ENCODE measurements at places on chromosomes 2 and 18. TPM values are rescaled to one million over a fixed set of nuclear protein-coding genes. Genes with fewer than 3 reads are reported as not detected.

GRCh38 chr2:204590063-204590462 lies 44.8 kb downstream of the PARD3B start:
- H3K36me3 ChIP-seq, result no peaks in the 10 kb centered on the region
- DNase-seq, result no peak
- no peaks in the 10 kb centered on the region for H3K27me3 ChIP-seq
- no peaks in the 10 kb centered on the region for H3K4me1 ChIP-seq
- H3K4me3 ChIP-seq, result no peak overlapping the region

DNA sequence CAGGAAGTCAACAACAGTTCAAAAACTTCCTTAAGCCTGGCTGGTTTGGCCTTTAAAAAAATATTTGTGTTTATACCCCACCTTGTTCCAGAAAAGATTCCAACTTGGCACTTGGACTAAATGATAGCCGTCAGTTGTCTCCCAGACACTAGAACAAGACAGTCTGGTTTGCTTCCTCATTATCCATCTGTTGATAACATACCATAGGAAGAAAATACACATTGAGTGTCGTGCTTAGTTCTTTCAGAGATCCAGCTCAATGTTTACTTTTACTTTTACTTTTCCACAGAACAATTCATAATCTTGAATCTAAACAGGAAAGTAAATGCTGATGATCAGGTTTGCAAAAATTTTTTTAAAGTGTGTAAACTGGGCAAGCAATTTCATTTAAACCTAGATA lies 2.4 kb upstream of the VPS54 start:
- no peak overlapping the region for H3K4me3 ChIP-seq
- DNase-seq, result no peak
- no peaks in the 10 kb centered on the region for H3K36me3 ChIP-seq
- H3K27ac ChIP-seq, result no peak overlapping the region
- peaks cover 12% of the 10 kb centered on the region for H3K4me1 ChIP-seq

DNA sequence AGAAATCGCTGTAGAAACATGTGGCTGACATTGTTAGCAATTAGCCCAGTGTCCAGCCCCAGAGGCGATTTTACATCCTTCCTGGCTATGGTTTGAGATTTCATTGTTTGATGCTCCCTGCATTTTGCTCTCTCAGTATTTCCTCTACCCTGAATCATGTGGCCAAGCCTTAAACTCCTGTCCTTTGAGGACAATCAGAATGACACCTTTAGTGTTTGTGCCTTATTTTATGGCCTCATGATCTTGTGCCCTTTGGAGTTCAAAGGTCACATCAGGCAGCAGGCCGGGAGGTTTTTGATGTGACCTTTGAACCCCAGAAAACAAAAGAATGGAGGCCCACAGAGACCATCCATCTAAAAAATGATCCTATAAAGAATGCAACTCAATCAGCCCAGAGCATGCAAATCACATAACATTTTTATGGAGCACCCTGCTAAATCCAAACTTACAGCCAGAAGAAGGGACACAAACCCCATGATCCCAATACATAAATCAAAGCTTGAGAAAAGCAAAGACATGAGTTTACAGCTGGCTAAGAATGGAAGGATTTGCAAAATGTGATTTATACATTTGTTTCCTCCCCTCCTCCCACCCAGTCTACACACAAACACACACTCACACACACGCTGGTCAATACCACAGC lies 52.5 kb downstream of the FECH start:
- DNase-seq, result no peak
- no peak overlapping the region for H3K27ac ChIP-seq
- no peaks in the 10 kb centered on the region for H3K27me3 ChIP-seq
- no peaks in the 10 kb centered on the region for H3K36me3 ChIP-seq
- H3K4me1 ChIP-seq, result no peaks in the 10 kb centered on the region

DNA sequence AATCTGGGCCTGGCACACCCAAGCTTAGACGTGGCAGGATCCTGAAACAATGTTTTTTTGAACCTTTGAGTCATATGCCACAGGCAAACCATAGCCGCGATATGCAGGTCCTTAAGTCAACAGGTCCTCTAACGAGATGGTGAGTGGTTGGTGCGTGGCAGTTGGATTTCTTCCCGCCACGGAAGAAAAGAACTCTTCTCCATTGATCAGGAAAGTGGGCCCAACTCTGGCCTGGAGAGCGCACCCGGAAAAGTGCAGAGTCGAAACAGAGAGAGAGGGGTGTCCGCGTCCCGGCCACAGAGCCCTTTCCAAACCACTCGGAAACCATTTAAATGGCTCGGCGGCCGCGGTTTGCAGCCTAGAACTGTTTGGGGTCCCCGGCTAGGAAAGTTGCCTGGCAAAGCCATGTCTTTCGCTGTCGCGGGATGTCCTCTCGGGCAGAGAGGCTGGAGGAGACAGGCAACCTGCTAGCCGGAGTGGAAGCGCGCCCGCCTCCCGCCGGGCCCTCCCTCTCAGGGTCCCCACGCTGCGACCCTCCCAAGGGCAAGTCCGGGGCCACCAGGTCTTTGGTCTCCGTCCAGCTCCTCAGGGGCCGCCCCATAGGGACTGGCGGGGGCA lies 777 bp downstream of the GALNT3 start:
- peaks cover 6% of the 10 kb centered on the region for H3K36me3 ChIP-seq
- H3K4me1 ChIP-seq, result peaks cover 10% of the 10 kb centered on the region
- peak; percentile 81 for DNase-seq
- no peaks in the 10 kb centered on the region for H3K27me3 ChIP-seq
- peak overlapping the region; percentile 96 for H3K27ac ChIP-seq

GRCh38 chr18:62384610-62385097 lies 59.5 kb downstream of the TNFRSF11A start:
- H3K4me1 ChIP-seq, result peaks cover 20% of the 10 kb centered on the region
- no peak overlapping the region for H3K27ac ChIP-seq
- DNase-seq, result peak; percentile 53
- no peaks in the 10 kb centered on the region for H3K36me3 ChIP-seq
- no peaks in the 10 kb centered on the region for H3K27me3 ChIP-seq
- H3K4me3 ChIP-seq, result peak overlapping the region; percentile 47

DNA sequence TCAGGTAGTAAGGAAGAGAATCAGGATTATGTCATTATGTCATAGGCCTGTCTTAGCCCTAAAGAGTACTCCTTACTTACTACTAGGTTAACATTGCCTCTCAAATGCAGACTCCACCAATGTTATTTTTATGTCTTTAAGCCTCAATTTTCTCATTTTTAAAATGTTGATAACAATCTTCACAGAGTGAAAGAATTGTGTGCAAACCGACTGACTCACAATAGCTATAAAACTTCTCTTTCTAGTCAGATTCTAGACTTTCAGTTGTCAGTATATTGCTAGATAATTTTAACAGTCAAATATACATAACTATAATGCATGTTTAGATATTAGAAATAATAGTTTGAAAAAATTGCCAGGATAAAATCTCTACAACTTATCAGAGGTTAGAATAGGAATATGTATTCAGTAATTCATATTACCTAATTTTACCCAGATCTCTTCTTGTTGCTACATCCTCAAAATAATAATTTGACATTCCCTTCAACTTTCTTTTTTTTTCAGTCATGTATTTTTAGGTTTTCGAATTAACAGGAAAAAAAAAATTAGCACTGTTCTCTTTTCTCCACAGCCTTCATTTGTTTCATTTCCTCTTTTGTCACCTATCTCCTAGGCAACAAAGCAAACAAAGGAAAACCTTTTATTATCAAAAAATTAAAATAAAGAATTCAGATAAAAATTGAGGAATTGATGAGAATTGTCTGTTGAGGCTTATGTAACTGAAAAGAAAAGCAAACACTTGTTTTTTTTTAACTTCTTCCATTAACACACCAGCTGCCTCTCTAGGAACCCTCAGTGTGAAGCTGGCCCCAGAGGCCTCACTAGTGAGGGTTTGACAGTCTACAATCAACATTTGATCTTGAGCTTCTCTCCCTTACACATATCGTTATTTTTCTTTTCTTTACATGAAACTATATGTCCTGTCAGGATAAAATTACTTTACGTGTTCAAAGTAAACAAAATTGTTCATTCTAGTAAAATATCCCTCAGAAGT lies 279.0 kb downstream of the CALCRL start:
- no peaks in the 10 kb centered on the region for H3K36me3 ChIP-seq
- H3K4me3 ChIP-seq, result no peak overlapping the region
- H3K4me1 ChIP-seq, result peaks cover 6% of the 10 kb centered on the region
- no peak overlapping the region for H3K27ac ChIP-seq
- no peaks in the 10 kb centered on the region for H3K27me3 ChIP-seq

GRCh38 chr2:73415906-73416305 lies 30.3 kb downstream of the ALMS1 start:
- H3K27ac ChIP-seq, result no peak overlapping the region
- H3K27me3 ChIP-seq, result no peaks in the 10 kb centered on the region
- no peaks in the 10 kb centered on the region for H3K36me3 ChIP-seq
- H3K4me1 ChIP-seq, result peaks cover 8% of the 10 kb centered on the region
- no peak overlapping the region for H3K4me3 ChIP-seq

GRCh38 chr2:43008388-43008787 lies 216.0 kb upstream of the HAAO start:
- H3K4me1 ChIP-seq, result peaks cover 15% of the 10 kb centered on the region
- H3K27ac ChIP-seq, result no peak overlapping the region
- DNase-seq, result no peak
- no peak overlapping the region for H3K4me3 ChIP-seq

GRCh38 chr2:149928011-149928410 lies 340.4 kb upstream of the MMADHC start:
- H3K27me3 ChIP-seq, result no peaks in the 10 kb centered on the region
- H3K36me3 ChIP-seq, result no peaks in the 10 kb centered on the region
- peaks cover 8% of the 10 kb centered on the region for H3K4me1 ChIP-seq
- DNase-seq, result no peak
- no peak overlapping the region for H3K4me3 ChIP-seq

GRCh38 chr2:165114346-165114939 lies 89.4 kb downstream of the SCN3A start:
- H3K27me3 ChIP-seq, result peaks cover 55% of the 10 kb centered on the region
- DNase-seq, result peak; percentile 40
- H3K4me1 ChIP-seq, result peaks cover 5% of the 10 kb centered on the region
- no peak overlapping the region for H3K27ac ChIP-seq
- no peak overlapping the region for H3K4me3 ChIP-seq

DNA sequence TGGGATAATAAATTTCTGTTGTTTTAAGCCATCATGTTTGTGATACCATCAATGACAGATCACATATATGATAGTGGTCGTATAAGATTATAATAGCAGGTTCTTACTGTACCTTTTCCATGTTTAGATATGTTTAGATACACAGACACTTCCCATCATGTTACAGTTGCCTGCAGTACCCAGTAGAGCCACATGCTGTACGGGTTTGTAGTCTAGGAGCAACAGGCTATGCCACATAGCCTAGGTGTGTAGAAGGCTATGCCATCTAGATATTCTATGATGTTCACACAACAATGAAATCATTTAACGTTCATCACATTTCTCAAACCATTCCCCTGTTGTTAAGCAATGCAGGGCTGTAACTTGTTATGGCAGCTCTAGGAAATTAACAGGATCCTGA lies 132.9 kb upstream of the SH3BP4 start:
- H3K27ac ChIP-seq, result no peak overlapping the region
- no peaks in the 10 kb centered on the region for H3K4me1 ChIP-seq
- H3K36me3 ChIP-seq, result no peaks in the 10 kb centered on the region
- no peak overlapping the region for H3K4me3 ChIP-seq

DNA sequence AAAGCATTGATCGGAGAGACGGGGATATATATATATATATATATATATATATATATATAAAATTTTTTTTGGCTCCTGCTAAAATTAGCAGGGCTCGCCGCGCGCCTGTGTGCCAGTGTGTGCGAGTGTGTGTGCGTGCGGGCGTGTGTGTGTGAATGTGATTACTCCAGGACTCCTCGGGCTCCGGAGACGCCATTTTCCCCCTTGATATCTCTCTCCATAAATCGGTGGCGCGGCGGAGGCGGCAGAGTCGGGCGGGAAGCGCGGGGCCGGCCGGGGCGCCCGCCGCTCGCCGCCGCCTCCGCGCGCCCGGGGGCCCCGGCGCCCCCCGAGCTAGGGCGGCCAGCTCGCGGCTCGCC lies 795 bp upstream of the SETBP1 start:
- DNase-seq, result peak; percentile 46
- peak overlapping the region; percentile 71 for H3K4me3 ChIP-seq
- H3K36me3 ChIP-seq, result no peaks in the 10 kb centered on the region
- H3K27ac ChIP-seq, result peak overlapping the region; percentile 31
- H3K4me1 ChIP-seq, result no peaks in the 10 kb centered on the region

- peak overlapping the region; percentile 79 for H3K27ac ChIP-seq
- H3K4me3 ChIP-seq, result no peak overlapping the region
- peaks cover 52% of the 10 kb centered on the region for H3K4me1 ChIP-seq
Observed at GRCh38 chr2:173982918-173983317, 17.7 kb upstream of the SP3 start.

The CNDP1 gene
- total RNA-seq, result not detected

The CIDEA gene
- total RNA-seq, result not detected

The TEX261 gene
- total RNA-seq, result 52.3 TPM
